ENCODE measurements at places on chromosomes 12 and 14.

DNA sequence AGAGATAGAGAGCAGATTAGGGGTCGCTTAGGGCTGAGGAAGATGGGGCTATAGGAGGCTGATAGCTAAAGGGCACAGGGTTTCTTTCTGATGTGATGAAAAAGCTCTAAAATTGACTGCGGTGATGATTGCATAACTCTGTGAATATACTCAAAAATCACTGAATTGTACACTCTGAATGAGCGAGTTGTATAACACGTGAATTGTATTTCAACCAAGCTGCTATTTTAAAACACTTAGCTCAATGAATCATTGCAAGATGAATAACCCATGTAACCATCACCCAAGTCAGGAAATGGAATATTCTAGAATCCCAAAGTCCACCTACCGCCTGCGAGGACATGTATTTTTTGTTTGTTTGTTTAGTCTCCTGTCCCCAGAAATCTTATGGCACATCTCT lies 60.1 kb upstream of the CCND2 start:
- DNase-seq = no peak

GRCh38 chr12:27048822-27049752 lies 26.7 kb downstream of the MED21 start:
- peak; percentile 85 for DNase-seq

- no peak for DNase-seq
Observed at GRCh38 chr12:108620236-108620879, 13.3 kb downstream of the SELPLG start.

- no peak for DNase-seq
Observed at GRCh38 chr12:112297188-112297587, 85.0 kb downstream of the HECTD4 start.

DNA sequence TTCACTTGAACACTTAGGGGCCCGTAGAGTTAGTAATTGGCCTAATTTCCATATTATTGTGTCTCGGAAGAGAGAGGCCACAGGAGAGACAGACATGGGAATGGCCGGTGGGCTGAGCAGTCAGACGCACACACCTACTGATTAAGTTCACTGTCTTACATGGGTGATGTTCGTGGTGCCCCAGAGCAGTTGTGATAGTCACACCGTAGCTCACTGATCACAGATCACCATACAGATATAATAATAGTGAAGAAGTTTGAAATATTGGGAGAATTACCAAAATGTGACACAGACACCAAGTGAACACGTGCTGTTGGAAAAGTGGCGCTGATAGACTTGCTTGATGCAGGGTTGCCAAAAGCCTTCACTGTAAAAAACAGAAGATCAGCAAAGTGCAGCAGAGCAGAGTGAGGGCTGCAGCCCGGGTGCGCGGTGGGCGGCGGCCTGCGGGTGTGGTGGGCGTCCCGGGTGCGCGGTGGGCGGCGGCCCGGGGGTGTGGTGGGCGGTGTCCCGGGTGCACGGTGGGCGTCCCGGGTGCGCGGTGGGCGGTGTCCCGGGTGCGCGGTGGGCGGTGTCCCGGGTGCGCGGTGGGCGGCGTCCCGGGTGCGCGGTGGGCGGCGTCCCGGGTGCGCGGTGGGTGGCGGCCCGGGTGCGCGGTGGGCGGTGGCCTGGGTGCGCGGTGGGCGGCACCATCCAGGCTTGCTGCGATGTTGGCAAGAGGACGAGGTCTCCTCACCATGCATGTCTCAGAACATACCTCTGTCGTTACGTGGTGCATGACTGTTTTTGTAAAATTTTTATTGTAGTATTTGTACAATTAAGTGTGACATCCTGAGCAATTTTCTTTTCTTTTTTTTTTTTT lies 34.3 kb upstream of the TEX22 start:
- DNase-seq = peak; percentile 18

DNA sequence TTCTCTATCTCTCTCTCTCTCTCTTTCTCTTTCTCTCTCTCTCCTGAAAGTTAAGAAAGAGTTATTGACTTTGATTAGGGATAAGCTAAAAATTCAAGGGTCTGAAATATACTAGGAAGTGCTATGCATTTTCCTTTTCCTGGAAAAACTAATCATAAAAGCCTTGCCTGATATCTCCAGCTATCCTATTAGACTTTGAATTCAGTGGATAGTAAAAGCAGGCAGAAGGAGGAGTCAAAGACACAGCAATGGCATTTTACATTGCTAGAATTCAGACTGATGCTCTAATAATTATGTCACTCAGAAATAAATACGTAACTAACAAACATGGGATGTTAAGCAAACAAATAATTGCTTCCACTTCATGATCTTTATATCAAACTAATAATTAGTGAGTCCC lies 272.0 kb downstream of the SSPN start:
- DNase-seq = no peak

DNA sequence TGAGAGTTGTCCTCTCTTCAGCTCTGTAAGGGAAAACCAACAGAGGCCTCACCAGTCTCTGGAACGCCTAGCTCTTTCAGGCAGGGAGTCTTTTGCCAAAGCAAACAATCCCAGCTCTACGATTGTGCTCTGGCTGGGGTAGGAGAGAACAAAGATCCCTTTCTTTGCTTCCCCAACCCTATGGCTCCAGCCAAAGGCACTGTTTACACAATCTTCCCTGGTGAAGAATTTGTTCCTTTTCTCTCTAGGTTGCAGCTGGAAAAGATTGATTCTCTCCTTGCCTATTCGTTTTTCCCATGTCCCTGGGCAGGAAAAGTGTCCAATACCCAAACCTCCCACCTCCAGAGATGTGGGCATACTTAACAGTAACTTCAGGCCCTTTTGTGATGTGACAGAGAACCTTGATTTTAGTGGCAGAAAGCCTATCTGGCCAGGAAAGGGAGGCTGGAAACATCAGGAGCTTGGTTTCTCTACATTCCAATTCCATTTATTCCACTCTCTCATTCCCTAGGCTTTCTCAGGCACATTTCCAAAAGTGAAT lies 16.8 kb downstream of the ATP5MC2 start:
- DNase-seq = no peak

- no peak for DNase-seq
Observed at GRCh38 chr12:51932218-51933076, 19.1 kb upstream of the ACVR1B start.

GRCh38 chr12:69844416-69844815 lies 19.4 kb downstream of the MYRFL start:
- DNase-seq = no peak

- DNase-seq = peak; percentile 44
Observed at GRCh38 chr14:32601906-32602305, 272.8 kb downstream of the AKAP6 start.

DNA sequence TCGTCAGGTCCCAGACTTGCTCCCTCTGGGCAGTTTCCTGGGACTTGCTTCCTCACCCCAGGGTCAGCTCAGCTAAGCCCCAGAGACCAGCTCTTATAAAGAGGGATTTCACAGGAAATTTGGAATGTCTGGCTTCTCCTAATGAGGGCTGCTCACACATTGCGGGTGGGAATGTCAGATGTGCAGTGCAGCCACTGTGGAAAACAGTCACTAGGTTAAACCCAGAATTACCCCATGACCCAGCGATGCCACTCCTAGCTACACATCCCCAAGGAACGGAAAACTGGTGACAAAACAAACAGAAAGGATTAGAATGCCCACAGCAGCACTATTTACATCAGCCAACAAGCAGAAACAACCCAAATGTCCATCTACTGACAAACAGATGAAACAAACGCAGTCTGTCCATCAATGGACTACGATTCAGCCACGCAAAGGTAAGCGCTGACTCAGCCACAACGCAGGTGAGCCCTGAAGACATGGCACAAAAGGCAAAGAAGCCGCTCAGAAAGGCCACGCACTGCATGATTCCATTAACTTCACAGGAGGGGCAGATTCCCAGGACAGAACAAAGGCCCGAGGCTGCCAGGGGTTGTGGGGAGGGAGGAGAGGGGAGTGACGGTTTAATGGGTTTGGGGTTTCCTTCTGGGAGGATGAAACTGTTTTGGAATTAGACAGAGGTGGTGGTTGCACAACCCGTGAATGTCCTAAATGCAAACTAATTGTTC lies 63.0 kb downstream of the NCOR2 start:
- no peak for DNase-seq

GRCh38 chr14:96117101-96117897 lies 78.1 kb downstream of the C14orf132 start:
- DNase-seq = no peak

GRCh38 chr12:81147292-81147919 lies 69.5 kb downstream of the ACSS3 start:
- DNase-seq = no peak

DNA sequence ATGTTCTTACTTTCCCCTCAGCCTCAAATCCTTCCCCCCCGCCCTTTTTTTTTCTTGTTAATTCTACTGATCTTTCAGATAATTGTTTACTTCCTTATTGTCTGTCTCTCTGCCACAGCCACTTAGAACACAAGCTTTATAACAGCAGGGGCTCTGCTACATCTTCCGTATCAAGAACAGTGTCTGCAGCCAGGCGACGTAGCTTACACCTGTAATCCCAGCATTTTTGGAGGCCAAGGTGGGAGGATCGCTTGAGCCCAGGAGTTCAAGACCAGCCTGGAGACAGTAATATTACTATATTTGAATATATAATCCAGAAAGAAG lies 5.4 kb downstream of the SOS2 start:
- DNase-seq = no peak

DNA sequence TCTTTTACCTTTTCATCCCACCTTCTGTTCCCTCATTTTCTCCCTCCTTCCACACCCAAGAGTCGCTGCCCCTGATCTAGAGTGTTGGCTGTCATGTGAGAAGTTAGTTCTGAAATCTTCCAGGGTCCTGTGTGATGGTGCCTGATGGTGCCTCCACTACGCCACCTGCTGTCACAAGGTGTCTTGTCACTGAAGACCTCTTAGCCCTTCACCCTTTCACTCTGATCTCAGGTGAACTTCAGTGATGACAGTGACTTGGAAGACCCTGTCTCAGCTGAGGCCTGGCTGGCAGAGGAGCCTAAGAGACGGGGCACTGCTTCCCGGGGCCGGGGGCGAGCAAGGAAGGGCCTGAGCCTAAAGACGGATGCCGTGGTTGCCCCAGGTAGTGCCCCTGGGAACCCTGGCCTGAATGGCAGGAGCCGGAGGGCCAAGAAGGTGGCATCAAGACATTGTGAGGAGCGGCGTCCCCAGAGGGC lies 7.6 kb upstream of the PFDN5 start:
- peak; percentile 24 for DNase-seq

GRCh38 chr12:46413368-46413767 lies 40.8 kb upstream of the SLC38A2 start:
- no peak for DNase-seq

GRCh38 chr14:75268633-75269550 lies 9.7 kb upstream of the FOS start:
- no peak for DNase-seq

DNA sequence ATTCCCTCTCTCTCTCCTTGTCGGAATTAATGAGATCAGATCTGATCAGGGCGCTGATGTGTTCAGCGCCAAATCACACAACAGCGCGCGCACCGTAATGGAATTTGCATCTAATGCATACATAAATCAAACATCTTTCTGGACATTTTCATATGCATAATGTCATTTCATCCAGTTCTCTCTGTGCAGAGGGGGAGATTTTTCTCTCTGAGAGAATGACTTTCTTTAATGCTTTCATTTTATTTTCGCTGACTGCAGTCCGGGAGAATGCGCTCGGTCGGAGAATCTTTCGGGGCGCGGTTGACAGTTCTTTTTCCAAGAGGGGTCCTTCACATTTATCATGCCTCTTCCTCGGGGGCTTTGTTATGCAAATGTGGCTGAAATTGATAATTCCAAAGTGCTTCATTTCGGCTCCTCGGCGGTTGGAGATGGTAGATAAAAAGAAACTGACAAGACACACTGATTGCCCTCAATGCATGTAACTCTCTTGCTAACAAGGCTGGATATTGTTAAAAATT lies 615.9 kb downstream of the VRK1 start:
- DNase-seq = no peak

- no peak for DNase-seq
Observed at GRCh38 chr14:50647753-50648152, 20.4 kb downstream of the SAV1 start.

DNA sequence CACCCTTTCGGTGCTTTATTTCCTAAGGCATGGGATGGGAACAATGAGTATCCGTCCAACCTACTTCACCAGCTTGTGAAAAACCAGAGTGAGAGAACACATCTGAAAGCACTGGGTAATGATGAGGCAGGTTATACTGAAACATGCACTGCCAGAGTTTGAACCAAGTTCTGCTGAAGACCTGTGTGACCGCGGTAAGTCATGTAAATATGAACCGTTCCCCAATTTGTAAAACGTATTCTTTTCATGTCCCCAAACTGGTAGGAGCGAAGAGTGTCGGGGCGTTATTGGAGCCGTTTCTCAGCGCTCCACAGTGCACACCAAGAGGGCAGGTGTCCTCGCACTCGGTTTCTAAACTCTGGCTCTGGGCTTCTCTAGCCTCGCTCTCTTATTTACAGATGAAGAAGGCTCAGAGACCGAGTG lies 788 bp upstream of the NGDN start:
- DNase-seq = no peak

GRCh38 chr12:124434354-124434753 lies 133.1 kb downstream of the NCOR2 start:
- DNase-seq = no peak

DNA sequence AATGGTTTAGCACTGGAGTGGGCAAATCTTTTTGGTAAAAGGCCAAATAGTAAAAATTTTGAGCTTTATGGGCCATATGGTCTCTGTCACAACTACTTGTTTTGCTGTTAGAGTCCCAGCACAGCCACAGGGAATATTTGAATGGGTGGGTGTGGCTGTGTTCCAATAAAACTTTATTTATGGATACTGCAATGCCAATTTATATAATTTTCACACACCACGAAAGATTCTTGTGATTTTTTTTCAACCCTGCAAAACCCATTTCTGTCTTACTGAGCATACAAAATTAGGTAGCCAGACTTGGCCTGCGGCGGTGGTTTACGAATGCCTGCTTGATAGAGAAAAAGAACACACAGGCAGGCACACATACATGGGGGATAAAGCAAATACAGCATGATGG lies 28.3 kb downstream of the TMEM120B start:
- DNase-seq = no peak

DNA sequence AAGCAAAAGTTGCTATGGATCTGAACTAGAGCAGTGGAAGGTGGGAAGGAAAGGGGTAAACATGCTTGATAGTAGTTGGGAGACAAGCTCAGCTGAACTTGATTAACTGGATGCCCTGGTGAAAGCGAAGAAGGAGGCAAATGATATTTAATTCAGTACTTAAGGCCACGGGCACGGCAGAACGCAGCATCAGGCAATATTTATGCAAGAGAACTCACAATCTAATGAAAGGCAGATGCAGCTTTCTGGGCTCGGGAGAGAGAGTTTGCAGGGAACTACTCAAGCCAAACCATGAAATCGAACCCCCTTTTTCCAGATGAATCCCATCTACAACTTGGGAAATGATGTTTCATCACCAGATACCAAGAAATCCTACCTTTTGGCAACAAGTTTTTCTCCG lies 3.5 kb upstream of the CNIH1 start:
- DNase-seq = peak; percentile 84

- DNase-seq = no peak
Observed at GRCh38 chr12:6871052-6871957, 1.8 kb downstream of the SPSB2 start.

GRCh38 chr14:69004731-69005431 lies 25.8 kb upstream of the ACTN1 start:
- DNase-seq = no peak

Data from fibroblast of skin of left quadriceps (primary cell).